ENCODE measurements at places on chromosomes 2 and 18.

DNA sequence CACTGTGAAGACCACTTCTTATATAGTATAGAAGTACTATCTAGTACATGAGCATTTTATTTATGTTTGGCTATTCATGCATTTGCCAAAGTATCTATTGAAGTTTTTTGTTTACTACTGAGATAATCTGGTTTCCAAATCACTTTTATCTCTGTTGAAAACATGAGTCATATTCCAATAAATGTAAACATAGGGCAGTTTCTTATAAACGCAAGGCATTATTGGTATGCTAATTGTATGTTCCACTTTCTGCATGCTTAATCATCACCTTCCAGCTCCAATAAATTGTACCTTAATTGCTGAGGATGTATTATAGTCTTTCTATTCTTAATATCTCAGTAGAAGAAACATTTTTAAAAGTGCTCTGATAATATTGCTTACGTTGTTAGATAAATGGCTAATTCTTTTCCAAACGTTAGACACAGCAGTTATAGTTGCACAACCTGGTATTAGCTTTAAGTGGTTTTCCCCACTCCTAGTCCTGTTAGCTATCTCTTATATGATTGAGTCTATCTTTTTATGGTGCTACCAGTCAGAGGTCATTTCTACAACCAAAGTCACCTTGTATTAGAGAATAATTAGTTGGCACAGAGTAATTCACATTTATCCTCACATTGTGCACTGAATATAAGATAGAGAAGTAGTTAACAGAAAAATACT lies 17.2 kb downstream of the ITGA4 start:
- DNase-seq = no peak

- DNase-seq = peak; percentile 68
Measured at GRCh38 chr2:54657664-54658083, 65.8 kb upstream of the EML6 start.

GRCh38 chr2:193907561-193907960 lies 1712.8 kb upstream of the TMEFF2 start:
- DNase-seq = no peak

DNA sequence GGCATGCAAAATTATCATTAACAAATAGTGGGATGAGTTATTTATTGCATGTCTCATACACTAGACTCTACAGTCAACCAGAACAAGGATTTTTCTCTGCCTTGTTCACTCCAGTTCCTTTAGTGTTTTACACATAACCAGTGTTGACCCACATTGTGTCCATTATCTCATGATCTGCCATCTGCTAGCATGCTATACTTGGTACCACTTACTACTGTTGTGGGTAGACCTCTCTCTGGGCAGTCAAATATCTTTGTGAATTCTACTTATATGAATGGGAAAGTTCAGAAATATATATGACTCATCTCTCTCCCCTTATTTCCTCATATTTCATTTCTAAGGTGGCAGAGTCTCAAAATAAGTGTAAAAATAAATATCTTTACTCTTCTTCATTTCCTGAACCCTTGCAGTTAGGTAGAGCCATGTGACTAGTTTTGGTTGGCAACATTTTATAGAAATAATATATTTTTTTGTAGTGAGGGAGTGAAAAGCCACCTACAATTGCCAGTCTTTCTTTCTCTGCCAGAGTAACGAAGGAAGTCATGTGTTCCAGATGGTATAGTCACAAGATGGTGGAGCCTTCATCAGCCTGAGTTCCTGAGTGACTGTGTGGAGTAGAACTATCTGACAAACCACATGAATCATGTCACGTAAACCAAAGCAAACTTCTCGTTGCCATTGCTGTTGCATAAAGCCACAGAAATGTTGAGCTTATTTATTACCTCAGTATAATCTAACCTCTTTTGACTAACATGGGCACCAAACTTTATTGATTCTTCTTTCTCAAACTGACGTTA lies 704.0 kb downstream of the RNF144A start:
- DNase-seq = no peak

GRCh38 chr2:234300391-234300925 lies 196.4 kb downstream of the ARL4C start:
- no peak for DNase-seq

- DNase-seq = no peak
Measured at GRCh38 chr2:60837123-60837522, 44.3 kb upstream of the REL start.

- no peak for DNase-seq
Measured at GRCh38 chr2:12949406-12949805, 232.7 kb downstream of the TRIB2 start.

GRCh38 chr2:238141541-238142318 lies 3.3 kb downstream of the KLHL30 start:
- peak; percentile 78 for DNase-seq

- no peak for DNase-seq
Measured at GRCh38 chr2:19841918-19842693, 59.7 kb downstream of the TTC32 start.

GRCh38 chr2:62527478-62528210 lies 21.6 kb upstream of the TMEM17 start:
- DNase-seq = no peak

DNA sequence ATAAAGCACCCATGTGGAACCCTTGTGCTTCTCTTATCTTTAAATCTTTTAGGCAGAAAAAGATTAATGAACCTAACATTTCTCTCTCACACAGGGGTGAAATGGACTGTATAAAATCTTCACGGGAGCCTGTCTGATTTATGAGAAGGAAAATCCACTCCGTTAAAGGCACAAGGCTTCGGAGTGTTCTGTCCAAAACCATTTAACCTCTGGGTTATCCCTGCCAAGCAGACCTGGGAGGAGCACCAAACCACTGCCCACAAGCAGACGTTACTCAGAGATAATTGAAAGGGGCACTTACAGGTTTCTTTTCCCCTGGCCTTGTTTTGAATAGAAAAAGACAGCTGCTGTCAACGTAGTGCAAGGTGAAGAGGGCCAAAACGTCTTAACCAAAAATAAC lies 184.4 kb upstream of the DOK6 start:
- DNase-seq = no peak

- DNase-seq = no peak
Measured at GRCh38 chr2:20025065-20025786, 12.8 kb upstream of the MATN3 start.

DNA sequence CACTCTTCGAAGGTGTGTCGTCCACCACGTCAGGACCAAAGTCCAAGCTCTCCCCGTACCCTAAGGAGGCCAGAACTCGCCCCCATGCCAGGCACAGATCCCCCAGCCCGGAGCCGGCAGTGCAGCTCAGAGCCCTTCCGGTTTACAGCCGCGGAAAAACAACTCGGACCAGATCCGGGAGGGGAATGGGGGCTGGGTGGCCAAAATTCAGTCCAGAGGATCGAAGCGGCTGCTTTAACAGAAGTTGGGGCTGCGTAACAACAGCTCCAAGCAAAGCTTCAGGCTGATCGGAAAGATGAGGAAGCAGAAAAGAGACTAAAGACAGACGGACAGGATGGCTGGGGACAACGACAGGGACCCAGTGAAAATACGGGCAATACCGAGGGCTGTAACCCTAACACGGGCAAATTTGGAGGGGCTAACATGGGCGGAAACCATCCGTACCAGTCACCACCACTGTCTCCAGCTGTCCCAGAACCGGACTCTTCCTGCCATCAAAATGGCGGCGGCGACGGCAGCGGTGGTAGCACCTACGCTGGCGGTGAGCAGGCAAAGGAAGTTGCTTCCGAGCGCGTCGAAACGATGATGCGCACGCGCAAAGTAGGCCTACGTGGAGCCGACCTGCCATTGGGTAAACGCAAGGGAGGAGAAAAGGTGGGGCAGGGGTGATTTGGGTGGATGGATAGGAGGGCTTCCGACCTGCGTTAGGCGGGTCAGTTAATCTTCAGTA lies at the start of gene MMADHC:
Gene MMADHC (minus strand): TSS at position 556 of the 730 bp plus-strand sequence. CDS start 678 bp downstream, outside the sequence.
- peak; percentile 98 for DNase-seq

GRCh38 chr2:238726670-238727584 lies 121.0 kb upstream of the TWIST2 start:
- no peak for DNase-seq

DNA sequence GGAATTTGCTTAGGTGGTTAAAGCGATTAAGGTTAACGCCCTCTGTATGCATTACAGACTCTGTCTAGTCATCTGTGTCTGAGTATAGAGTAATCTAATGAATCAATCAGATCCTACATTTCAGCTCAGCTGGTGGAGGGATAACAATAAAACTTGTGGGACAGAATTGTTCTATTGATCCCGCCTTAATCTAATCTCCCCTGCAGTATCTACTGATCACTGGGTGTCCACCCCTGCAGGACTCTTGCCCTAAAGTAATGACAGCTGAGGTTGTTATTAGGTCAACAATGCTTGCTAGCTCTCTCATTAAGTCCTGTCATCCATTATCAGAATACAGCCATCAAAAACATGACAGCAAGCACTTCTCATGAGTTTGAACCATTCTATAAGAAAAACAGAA lies 462.6 kb upstream of the TMEFF2 start:
- DNase-seq = no peak

- no peak for DNase-seq
Measured at GRCh38 chr2:28684142-28684858, 67.3 kb upstream of the PPP1CB start.

DNA sequence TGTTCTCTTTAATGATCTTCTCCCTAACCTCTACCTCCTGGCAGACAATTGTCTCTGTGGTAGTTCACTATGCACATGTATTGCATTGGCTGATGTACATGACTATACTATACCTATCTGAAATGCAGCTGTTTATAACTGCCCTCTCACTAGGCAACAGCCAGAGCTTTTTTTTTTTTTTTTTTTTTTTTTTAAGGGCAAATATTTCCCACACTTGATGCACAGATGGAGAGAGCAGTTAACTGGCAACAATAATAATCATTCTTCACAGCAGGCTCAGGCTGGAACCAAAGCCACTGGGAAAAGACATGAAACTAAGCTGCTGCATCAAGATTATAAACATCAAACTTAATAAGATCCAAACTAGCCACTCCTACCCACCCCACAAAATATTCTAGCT lies 707.7 kb downstream of the LRP1B start:
- DNase-seq = no peak
